ENCODE measurements at places on chromosomes 4 and X.

DNA sequence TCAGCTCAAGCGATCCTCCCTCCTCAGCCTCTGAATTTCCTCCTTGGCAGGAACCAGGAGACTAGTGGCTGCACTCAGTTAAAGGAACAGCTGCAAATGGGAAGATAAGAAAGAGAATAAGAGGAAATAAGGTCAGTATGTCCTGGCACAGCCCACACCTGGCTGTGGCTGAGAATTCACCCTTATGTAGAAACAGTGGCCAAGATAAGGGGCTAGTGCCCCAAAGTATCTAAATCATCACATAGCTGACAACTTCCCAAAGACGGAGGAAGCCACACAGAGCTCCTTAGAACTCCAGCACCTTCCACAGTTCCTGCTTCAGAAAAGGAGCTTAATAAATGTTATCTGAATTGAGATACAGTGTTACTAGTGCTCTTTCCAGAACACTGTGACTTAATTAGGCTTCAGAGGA, 2.3 kb upstream of the CHIC2 start:
- DNase-seq: no peak

GRCh38 chrX:70038951-70039350, 10.8 kb downstream of the AWAT2 start:
- no peak for DNase-seq

- DNase-seq: no peak
Measured at GRCh38 chrX:92241249-92241648, 462.1 kb downstream of the PCDH11X start.

- DNase-seq: no peak
Measured at GRCh38 chr4:8013976-8014726, 74.5 kb upstream of the AFAP1 start.

DNA sequence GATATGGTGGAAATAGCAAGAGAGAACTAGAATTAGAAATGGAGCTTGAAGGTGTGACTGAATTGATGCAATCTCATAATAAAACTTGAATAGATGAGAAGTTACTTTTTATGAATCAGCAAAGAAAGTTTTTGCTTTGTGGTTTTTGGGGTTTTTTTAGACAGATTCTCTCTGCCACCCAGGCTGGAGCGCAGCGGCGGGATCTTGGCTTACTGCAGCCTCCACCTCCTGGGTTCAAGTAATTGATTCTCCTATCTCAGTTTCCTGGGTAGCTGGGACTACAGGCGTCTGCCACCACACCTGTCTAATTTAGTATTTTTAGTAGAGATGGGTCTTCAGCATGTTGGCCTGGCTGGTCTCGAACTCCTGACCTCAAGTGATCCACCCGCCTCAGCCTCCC, 23.7 kb upstream of the NEIL3 start:
- DNase-seq: no peak

GRCh38 chr4:124504431-124504830, 208.1 kb downstream of the ANKRD50 start:
- no peak for DNase-seq

DNA sequence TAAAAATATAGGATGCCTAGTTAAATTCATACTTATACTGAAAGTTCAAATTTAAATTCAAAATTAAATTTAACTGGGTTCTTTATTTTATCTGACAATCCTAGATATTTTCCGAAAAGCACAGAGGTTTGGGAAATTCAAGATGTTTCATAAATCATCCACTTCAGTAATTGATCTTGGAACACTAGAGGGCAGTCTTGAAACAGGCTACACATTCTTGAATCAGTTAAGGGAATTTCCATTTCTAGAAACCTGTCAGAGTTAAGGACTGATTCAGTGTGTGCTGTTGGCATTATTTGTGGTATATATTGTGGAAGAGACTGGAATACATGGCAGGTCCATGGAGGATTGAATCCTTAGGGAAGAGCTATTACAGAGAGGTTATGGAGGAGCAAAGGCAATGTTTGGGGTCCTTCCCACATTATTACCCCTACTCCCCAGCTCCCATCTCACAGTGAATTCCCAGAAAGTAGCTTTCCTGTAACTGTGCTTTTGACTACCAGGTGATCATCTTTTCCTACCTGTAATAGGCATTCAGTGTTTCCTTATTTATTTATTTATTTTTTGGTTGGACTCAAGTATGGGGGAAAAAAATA, 92.9 kb downstream of the EGF start:
- no peak for DNase-seq

DNA sequence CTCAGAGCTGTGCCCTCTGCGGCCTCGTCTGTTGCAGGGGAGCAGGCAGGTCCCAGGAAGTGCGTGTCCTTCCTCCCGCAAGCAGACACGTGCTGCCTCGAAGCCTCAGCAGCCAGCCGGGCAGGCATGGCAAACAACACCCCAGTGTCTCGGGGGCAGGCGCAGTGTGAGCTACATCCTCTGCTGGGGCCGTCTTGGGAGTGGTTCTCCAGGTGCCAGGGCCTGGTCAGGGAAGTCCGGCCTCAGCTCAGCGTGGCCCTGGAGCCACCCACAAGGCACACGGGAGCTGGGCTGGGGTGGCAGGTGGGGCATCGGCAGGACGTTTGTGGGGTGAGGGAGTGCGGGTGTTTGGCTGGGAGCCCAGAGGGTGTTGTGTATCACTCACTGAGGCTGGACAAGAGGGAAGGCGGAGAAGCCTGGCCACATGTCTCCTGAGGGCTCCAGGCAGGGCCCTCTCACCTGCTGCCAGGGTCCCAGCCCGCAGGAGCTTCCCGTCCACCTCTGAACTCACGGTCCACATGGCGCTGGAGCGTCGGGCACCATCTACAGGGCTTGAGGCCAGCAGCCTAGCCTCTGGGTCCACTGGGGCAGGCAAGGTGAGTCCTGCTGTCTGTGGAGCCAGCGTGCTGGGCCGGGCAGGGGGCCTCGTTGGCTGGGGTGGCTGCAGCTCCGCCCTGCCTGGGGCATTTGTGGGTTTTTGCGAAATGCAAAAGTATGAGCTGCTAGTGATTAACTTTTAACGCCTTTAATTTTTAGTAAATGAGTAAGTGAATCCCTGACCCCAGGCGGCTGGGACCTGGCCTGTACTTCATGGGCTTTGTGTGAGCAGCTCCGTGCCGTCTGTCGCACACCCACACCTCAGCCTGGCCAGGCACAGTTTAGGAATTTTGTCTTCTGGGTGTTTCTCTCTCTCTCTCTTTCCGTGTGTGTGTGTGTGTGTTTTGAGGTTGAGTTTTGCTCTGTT, 17.3 kb upstream of the UVSSA start:
- DNase-seq: no peak

GRCh38 chrX:154058214-154058997, 38.7 kb upstream of the IRAK1 start:
- DNase-seq: no peak

GRCh38 chr4:96753216-96753615, 913.3 kb downstream of the PDHA2 start:
- no peak for DNase-seq

- DNase-seq: peak; percentile 25
Measured at GRCh38 chr4:152672206-152673092, 7.3 kb downstream of the TMEM154 start.

- DNase-seq: no peak
Measured at GRCh38 chr4:37471971-37472370, 214.2 kb downstream of the RELL1 start.

GRCh38 chr4:139965789-139966188, 188.2 kb downstream of the MAML3 start:
- no peak for DNase-seq

DNA sequence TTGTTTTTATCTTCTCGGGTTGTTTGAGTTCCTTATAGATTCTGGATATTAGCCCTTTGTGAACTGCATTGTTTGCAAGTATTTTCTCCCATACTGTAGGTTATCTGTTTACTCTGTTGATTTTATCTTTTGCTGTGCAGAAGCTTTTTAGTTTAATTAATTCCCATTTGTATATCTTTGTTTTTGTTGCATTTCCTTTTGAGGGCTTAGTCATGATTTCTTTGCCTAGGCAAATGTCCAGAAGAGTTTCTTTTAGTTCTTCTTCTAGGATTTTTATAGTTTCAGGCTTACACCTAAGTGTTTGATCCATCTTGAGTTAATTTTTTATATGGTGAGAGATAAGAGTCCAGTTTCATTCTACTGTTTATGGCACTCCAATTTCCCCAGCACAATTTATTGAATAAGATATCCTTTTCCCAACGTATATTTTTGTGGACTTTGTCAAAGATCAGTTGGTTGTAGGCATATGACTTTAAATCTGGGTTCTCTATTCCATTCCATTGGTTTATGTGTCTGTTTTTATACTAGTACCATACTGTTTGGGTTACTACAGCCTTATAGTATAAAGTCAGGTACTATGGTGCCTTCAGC, 54.3 kb downstream of the EGF start:
- no peak for DNase-seq

DNA sequence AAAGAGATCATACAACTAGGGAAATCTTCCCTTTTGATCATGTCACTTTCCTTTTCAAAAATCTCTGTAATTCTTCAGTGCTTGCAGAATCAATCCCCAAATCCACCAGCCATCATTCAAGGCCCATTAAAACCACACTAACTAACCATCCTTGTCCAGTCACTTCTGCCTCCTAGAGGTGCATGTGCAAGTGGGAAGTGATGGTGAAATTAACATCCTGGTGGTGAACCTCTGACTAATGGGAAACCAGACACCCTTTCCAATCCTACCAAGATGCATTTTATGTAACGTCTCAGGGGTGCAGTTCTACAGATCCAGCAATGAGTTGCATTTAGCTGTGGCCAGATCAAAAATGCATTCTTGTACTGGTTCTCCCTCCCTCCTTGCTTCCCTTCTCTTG, 341.8 kb downstream of the RAPGEF2 start:
- DNase-seq: no peak

DNA sequence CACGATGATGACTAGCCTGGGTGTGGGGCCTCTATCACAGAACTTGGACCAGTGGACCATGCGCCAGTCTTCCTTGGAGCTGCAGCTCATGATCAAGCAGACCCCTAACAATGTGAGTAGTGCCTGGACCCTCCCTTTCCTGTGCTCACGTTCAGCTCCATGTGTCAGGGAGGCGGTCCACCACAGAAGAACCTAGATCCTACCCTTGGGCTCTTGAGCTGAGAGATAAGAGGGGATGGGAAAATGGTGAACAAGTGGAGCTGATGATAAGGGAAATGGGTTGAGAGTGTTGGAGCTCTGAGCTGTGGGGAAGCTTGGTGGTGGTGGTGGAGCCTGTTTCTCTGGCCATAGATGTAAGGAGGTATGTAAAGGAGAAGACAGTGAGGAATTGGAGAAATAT, 13.1 kb downstream of the MED12 start:
- DNase-seq: no peak

DNA sequence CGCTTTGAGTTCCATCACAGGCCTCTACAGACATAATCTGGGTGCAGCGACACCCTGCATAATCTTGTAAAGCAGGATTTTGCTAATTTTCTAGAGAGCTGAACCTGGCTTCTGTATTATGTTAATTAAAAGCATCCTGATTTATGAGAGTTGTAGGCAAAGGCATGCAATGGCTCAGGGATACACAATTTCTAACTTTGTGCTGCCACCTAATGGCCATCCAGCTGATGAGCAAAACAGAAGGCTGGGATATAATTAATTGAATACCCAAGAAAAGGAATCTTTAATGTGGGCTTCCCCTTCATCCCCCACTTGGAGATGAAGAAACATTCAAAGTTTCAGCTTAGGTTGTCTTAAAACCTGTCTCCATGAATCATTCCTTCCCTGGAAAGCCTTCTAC, 78.1 kb downstream of the BMP15 start:
- no peak for DNase-seq

GRCh38 chr4:11436084-11436483, 7.4 kb upstream of the HS3ST1 start:
- no peak for DNase-seq

DNA sequence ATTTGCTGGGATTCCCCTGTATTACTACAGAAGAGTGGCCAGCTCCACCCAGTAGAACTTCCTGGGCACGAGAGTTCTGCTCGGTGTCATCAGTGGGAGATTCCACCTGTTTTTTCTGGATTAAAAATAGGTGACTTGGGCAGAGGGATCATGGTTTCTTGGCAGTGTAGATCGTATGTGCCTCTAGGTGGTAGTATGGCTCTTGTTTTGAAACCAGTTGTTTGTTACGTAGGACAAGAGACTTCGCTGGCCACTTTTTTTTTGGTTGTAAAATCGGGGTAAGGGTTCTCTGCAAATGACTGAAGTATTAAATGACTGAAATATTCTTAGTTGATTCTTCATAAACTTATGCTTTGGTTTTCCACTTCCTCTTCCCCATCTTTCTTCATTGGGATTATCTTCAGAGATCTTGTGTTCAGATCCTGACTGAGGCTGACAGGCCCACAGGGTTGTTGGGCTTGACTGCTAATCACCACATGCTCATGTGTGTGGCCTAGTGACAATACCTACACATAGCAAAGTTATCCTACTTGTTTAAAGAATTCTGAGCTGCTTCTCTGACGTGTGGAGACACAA, 43.8 kb upstream of the WDR1 start:
- DNase-seq: no peak

DNA sequence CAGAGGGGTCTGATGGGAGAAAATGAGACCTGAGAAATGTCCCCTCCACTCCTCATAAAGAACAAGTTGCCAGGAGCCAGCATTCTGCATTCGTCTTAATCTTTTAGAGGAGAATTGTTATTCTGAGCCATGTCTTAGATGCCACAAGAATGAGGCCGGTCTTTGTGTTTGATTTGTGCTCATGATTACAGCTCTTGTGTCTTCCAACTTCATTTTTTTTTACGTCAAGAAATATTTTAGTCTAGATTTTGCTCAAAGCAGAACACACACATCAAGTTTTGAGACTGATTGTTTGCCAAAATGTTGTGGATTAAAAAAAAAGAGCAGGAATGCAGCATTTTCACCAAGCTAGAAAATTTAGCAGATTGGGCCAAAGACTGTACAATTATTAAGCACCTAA, 130.6 kb upstream of the PITX2 start:
- no peak for DNase-seq

DNA sequence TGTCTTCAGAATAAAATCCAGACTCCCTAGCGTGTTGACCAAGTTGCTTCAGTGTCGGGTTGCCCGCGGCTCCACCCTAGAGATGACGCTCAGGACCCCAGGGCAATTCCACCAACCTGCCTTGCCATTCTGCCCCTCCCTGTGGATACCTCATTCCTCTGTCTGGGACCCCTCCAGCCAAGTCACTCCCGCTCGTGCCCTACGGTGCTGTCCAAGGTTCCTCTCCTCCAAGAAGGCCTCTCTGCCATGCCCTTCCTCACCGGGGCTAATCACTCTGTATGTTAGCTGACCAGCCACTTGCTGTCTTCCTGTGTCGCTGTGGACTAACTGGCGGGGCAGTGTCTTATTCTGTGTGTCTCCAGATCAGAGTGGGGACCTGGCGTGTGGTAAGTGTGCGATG, 46.6 kb downstream of the TENM3 start:
- DNase-seq: no peak

DNA sequence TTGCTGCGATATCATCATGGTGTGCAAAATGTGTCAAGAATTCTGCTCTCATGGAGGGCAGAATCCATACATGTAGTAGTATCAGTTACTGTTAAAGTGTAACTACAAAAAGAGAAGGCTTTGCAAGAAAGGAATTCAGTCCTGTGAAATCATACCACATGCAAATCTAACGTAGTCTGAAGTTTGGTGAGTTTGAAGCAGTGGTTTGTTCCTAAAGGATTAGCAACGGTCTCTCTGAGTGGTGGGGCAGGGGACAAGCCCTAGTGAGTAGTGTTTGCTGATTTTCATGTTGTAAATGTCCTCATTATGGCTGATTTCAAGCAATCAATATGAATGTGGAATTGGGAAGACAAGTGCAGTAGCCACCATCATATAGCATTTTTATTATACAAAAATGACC, 47.1 kb upstream of the CLNK start:
- DNase-seq: no peak

- no peak for DNase-seq
Measured at GRCh38 chrX:2733286-2733685, 18.6 kb upstream of the XG start.

GRCh38 chr4:10283761-10284160, 167.2 kb upstream of the WDR1 start:
- no peak for DNase-seq

- no peak for DNase-seq
Measured at GRCh38 chrX:139222511-139223200, 307.9 kb upstream of the F9 start.
